Body of pancreas (tissue), 4 donors: ENCODE measurements at places on chromosomes 5 and 9. TPM values are rescaled to one million over a fixed set of nuclear protein-coding genes. Genes with fewer than 3 reads are reported as not detected.
A peak's percentile ranks its signal among the peaks of the same experiment; 100 is the strongest.

The GAPT gene
- total RNA-seq = 1.3 TPM

The PAEP gene
- not detected for total RNA-seq

The SAXO1 gene
- total RNA-seq = not detected

DNA sequence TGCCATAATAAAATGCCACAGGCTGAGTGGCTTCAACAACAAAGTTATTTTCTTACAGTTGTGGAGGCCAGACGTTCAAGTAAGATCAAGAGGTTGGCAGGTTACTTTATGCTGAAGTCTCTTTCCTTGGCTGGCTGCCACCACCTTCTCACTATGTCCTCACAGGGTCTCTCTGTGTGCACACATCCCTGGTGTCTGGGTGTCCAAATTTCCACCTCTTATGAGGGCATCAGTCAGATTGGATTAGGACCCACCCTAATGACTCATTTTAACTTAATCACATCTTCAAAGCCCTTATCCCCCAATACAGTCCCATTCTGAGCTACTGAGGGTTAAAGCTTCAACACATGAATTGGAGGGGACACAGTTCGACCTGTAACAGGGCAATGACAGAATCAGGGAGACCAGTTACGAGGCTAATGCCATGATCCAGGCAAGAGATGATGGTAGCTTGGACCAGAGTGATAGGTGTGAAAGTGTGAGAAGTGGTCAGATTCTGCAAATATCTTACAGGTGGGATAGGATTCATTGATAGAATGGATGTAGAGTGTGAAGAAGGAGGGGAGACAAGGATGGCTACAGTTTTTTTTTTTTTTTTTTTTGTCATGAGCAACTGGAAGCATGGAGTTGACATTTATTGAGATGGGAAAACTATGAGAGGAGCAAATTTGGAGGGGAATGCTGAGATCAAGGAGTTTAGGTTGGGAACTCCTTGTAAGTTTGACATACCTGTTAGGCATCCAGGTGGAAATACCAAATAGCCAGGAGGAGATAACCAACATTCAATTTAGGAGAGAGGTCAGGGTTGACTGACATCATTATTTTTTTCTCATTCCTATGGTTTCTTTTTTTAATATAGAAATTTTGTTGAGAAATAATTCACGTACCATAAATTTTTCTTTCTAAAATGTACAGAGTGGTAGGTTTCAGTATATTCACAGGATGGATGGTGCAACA, 39.6 kb upstream of the FGF1 start:
- no peak for DNase-seq

- DNase-seq = peak; percentile 63
Observed at GRCh38 chr5:170278611-170279458, 18.7 kb downstream of the LCP2 start.

- no peak for DNase-seq
Observed at GRCh38 chr9:109919736-109920408, 139.9 kb downstream of the PALM2AKAP2 start.

DNA sequence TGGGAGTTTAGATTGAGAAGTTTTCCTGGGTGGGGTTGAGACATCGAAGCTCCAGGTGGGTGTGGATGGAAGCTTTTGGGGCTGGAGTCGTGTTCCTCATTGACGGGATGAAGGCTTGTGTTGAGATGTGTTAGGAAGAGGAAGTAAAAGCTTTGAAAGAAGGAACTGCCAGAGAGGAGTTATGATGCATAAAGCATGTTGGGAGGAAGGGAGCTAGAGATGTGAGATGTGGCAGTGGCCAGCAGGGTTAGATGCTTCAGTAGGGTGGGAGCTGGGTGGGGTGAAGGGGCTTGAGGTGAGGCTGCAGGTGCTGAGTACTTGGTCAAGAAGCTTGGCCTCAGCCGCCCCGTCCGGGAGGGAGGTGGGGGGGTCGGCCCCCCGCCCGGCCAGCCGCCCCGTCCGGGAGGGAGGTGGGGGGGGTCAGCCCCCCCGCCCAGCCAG, 56.7 kb downstream of the HSPA4 start:
- no peak for DNase-seq

DNA sequence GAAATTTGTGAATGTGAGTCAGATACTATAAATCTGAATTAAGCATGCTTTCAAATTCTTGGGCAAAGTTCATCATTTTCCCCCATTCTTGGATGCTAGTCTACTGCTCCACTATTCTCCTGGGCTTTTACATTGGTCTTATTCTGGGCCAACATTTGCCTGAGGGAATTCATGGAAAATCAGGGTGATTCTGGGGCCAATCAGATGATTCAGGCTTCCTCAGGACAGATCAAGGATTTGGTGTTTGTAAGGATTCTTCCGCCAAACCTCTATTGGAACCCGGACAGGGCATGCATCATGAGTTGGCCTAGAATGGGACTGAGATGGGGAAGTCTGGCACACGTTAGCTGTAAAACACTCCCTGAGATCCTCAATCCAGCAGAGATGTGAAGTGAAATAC, 113.8 kb downstream of the MEF2C start:
- DNase-seq = peak; percentile 5

- peak; percentile 26 for DNase-seq
Observed at GRCh38 chr9:131799177-131799823, 59.4 kb upstream of the RAPGEF1 start.

DNA sequence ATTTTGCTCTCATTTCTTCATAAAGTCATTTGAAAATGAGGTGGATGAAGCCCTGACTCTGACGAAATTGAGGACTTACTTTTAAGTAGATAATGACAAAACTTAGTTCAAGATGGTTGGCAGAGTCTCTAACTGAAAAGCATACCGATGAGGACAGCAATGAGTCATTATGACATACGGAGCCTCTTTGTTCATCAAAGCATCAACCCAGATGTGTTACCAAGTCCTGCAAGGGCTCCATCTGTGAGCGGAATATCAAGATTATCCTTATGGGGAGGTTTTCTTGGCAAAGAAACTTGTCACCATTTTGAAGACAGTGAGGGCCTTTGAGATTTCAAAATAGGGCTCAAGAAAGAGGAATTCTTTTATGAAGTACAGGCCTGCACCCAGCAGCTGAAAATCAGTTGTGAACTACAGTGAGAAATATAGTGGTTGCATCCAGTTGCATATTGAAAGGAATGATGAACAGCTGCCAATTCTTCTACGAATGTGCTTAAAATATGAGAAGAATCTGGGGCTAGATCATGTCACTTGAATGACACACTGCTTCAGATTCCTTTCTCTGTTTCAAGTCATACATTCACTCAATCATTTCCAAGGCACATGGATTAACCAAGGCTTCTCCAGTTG, 86.6 kb upstream of the SLC24A2 start:
- no peak for DNase-seq

- DNase-seq = peak; percentile 10
Observed at GRCh38 chr9:136024696-136025316, 63.6 kb upstream of the UBAC1 start.

DNA sequence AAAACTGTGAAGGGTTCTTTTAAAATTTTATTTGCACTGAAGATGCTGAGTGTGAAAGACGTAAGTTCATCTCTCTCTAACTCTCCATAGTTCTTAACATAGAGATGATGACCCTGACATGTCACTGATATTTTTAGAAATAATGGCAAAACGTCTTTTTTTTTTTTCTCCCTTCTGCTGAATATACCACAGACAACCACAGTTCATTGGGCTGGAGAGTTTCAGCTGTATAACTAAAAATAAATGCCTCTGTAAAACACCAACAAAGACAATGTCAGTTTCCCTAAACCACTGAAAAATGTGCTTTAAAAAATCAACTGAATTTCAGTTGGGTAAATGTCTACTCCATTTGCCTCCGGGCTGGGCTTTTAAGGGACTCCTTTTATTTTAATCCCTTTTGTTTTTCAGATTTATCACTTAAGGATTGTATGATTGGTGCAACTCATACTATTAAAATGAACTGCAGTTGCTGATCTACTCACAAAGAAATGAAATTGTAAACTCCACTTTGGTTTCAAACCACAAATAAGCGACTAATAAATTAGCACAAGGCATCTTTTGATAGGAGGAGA, 830.9 kb upstream of the WWC1 start:
- no peak for DNase-seq

DNA sequence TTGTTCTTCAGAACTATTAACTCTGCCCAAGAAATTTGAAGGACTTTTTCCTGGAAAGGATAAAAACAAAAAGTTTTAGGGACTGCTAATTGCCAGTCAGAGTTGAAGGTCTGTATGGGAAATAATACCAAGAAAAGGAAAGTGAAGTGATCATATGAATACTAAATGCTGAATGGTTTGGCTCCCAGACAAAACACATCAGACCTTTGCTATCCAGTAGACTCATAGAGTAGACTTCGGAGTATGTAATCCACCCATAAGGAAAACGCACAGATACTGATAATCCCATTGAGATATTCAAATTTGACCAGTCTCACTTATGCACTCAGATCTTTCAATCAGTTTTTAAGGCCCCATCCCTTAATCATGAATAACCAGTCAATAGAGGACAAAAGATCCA, 319.0 kb upstream of the PTGER4 start:
- no peak for DNase-seq

- DNase-seq = no peak
Observed at GRCh38 chr9:15977438-15977837, 424.6 kb downstream of the CCDC171 start.
